ENCODE measurements at places on chromosomes 7 and 10.

GRCh38 chr10:126250045-126250444, 138.2 kb downstream of the ADAM12 start:
- DNase-seq: no peak

- no peak for DNase-seq
Observed at GRCh38 chr7:77444123-77444522, 28.0 kb upstream of the GSAP start.

DNA sequence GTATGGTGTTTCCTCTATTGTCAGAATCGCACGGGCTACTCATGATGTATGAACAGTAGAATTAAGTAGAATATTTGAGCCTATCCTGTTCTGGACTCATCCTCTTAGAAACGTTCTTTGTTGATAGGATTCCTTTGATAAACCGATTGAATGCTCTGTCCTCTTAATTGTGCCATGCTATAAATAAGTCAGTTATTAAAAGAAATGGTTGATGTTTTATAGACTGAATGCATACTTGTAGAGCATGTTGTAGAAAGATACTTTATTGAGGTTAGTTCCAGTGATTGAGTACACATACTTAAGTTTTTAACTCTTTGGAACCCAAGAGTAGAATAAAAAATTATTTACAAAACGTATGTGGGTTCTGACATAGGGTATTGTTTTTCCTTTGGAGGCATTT, 54.9 kb upstream of the HBP1 start:
- DNase-seq: no peak

- no peak for DNase-seq
Observed at GRCh38 chr10:17854044-17854652, 45.0 kb downstream of the MRC1 start.

GRCh38 chr7:2084781-2085505, 147.8 kb downstream of the MAD1L1 start:
- no peak for DNase-seq

GRCh38 chr7:134444198-134444960, 14.5 kb downstream of the AKR1B1 start:
- no peak for DNase-seq

GRCh38 chr10:103896225-103896624, 21.8 kb downstream of the STN1 start:
- DNase-seq: no peak

DNA sequence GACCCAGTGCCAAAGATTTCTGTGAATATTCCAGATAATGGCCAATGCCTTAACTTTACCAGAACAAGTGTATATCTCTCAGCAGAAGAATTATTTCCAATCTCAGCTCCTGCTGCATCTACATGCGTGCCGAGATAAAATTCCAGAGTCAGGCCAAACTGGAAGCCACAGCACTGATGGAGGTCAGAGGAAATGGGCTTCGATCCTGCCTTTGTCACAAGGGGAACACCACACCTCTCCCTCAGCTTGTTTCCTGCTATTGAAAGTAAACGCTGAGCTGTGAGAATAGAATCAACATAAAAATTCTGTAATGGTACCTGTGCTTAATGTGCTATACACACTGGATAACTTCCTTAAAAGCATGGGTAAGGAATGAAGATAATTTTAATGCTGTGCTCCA, 255.5 kb downstream of the NEBL start:
- no peak for DNase-seq

GRCh38 chr7:105003872-105004510, 10.0 kb upstream of the KMT2E start:
- no peak for DNase-seq

GRCh38 chr7:48389977-48390376, 218.7 kb downstream of the ABCA13 start:
- no peak for DNase-seq

- DNase-seq: no peak
Observed at GRCh38 chr7:4189131-4189570, 492.9 kb upstream of the FOXK1 start.

- DNase-seq: no peak
Observed at GRCh38 chr7:46586406-46586805, 665.3 kb upstream of the IGFBP3 start.

GRCh38 chr10:108902619-108903285, 1020.6 kb downstream of the XPNPEP1 start:
- DNase-seq: no peak

- no peak for DNase-seq
Observed at GRCh38 chr10:29304264-29304994, 15.6 kb downstream of the LYZL1 start.

- no peak for DNase-seq
Observed at GRCh38 chr10:75773231-75773780, 341.9 kb downstream of the LRMDA start.

- DNase-seq: no peak
Observed at GRCh38 chr10:11023009-11023953, 5.6 kb downstream of the CELF2 start.

GRCh38 chr10:21493784-21494183, 31.7 kb downstream of the SKIDA1 start:
- no peak for DNase-seq

DNA sequence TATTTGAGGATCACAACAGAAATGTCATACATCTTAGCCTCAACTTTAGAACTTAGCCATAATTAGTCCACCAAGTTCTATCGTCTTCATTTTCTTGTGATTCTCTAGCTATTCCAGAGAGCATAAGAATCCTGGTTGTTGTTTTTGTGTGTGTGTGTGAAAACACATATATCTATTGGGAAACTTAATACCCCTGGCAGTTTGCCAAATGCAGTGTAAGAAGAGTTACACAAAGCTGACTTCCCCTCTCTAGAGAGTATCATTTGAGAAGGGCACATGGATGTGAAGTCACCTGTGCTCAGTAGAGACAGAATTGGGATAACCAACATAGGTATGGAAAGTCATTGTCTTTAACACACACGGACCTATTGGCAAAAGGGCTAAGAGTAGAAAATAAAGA, 19.3 kb downstream of the FOXI2 start:
- no peak for DNase-seq
